Right lung (tissue), 10 donors: ENCODE measurements at places on chromosomes 11 and 22. TPM values are rescaled to one million over a fixed set of nuclear protein-coding genes. Genes with fewer than 3 reads are reported as not detected.

PIWIL4 gene
- 8.3 TPM for polyA plus RNA-seq

TPH1 gene
- 1.3 TPM for polyA plus RNA-seq

CHRM1 gene
- 0.70 TPM for polyA plus RNA-seq

DPAGT1 gene
- 45.2 TPM for polyA plus RNA-seq

KLHDC7B gene
- not detected for polyA plus RNA-seq

MFRP gene
- polyA plus RNA-seq = not detected

ZBTB44 gene
- polyA plus RNA-seq = 48.7 TPM

TRIM48 gene
- polyA plus RNA-seq = not detected

SAA2 gene
- polyA plus RNA-seq = not detected

VSIG2 gene
- polyA plus RNA-seq = 30.0 TPM

ILK gene
- 154 TPM for polyA plus RNA-seq

GRCh38 chr22:33896575-33897447 lies 23.5 kb downstream of the LARGE1 start:
- DNase-seq = no peak

- DNase-seq = no peak
These were observed 10.1 kb downstream of the ACO2 start for GRCh38 chr22:41478891-41479521.

GRCh38 chr22:17829695-17830042 lies 55.4 kb upstream of the BID start:
- no peak for DNase-seq

DNA sequence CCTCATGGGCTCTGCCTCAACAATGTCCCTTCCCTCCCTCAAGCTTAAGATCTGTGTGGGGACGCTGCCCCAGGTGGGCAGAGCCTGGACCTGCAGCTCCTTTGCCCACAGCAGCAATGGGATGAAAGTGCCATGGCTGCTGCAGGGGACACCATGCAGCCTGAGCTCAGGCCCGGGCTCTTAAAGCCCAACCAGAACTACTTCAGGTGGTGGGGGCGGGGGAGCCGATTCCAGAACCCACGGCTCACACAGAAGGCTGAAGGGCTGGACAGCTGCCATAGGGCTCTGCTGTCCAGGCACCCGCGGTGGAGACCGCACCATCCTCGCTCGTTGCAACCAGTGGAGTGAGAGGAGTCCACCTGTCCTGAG lies 12.5 kb downstream of the CHID1 start:
- DNase-seq = no peak

DNA sequence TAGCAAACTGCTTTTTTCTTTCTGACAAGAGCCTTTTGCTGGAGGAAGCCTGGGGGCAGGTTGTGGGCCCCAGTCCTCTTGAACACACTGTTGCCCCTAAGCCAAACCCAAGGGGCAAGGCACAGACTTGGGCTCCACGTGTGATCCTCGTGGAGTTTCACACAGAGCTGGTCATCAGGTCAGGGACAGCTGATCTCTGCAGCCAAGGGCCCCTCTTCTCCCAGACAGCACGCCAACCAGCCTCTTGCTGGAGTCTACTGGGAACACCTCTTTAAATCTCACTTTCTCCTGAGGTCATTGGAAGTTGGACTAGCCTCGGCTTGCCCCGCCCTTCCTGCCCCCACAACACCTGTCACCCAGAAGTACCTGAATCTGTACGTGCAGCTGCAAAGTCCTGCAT lies 39.8 kb downstream of the C11orf58 start:
- no peak for DNase-seq

GRCh38 chr22:37044634-37045625 lies 6.6 kb upstream of the KCTD17 start:
- no peak for DNase-seq

GRCh38 chr11:96254854-96255253 lies 88.1 kb downstream of the MAML2 start:
- DNase-seq = no peak

DNA sequence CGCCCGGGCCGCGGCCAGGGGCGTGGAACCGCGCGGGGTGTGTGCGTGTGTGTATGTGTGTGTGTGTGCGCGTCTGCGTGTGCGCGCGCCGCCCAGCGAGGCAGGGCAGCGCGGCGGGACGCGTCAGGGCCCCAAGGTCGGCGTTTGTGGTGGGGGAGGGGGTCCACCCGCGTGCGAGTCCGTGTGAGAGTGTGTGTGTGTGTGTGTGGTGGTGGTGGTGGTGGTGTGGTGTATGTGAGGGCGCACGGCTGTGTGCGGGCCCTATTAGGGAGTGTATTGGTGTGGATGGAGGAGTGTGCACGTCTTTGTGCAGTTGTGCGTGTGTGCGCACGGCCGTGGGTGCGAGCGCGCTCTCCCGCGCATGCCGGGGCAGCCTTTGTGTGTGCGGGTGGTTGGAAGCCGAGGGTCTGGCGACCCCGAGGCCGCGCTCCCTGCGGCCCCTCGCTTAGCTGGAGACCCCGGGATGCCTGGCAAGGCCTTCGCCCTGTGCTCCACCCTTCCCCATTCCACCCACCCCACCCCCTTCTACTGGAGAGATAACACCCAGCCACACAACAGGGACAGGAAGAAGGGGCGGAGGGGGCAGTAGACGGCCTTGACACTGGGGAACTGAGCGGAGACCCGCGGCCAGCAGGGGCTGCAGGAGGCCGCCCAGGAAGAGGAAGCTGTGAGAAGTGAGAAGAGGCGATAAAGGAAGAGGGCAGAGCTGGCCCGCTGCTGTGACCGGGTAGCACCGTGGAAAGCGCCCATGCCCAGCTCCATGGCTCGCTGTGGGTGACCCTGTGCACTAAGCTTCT lies 528 bp upstream of the ARRB1 start:
- no peak for DNase-seq

DNA sequence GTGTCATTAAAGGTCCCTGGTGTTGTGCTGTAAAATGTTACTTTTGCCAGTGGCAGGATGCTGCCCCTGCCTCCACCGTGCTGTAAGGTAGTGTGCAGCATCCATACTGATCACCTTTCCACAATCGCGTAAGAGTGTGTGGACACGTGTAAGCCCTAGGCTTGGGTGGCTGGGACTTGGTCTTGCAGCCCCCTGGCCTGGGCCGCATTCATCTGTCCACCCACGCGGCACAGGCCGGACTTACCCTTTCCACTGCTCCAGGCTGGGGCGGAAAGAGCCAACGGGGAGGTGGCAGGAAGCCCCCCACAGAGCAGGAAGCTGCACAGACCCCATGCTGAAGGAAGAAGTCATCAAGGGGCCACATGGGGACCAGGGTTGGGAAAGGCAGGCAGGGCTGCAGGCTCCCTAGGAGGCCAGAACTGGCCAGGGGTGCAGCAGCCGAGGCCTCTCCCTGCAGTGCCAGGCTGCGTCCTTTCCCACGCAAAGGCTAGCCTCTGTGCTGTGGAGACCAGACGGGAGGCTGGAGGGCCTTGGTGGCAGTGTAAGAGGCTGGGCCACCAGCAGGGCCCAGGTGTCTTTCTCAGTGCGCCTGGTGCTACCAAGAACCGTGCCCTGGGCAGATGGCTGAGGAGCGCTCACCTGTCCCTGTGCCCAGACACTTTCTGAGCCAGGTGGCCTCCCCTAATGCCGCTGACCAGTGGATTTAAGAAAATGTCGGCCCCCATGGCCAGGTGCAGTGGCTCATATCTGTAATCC lies 11.7 kb upstream of the TMEM191C start:
- no peak for DNase-seq

GRCh38 chr11:65539744-65540289 lies 14.9 kb downstream of the SCYL1 start:
- DNase-seq = no peak

DNA sequence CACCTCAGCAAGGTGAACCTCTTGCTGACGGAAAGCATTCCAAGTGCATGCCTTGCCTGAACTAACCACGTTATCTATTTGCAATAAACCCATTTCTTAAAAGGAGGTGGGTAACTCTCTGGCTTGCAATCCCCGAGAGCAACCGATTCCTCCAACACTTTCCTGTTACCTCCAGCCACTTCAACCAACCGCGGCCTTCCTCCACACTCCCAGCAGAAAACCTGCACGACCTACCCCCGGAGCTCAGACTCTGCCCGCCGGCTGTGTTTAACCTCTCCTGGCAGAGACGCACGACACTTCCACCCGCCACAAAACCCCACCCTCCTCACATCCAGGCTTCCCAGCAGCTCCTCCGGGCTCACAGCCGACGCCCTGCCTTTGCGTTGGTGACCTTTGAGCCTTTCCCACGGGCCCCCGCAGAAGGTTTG lies 708 bp downstream of the SCO2 start:
- DNase-seq = no peak

DNA sequence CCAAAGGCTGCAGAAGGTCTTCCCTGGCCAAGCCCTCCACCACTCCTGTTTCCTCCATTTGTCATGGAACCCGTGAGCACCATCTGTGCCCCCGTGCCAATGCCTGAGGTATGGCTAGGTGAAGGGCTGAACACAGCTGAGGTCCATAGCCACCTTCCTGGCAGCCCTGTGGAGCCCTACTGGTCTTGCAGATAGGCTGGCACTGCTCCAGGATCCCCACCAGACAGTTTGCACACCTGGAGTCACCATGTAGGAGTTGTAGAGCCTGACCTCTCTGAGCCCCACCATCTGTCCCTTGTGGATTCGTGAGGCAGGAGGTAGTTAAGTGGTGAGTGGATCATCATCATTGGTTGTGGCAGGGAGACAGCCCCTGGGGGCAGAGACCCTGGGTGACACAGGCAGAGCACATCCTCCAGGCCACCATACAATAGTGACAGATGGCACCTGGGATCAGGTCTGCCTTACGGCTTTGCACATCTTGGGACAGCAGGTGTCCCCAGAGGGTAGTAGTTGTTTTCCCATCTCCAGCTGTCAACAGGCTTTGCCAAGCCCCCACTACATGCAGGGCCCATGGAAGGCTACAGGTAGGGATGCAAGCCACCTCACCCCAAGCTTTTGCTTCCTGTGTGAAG lies 52.5 kb upstream of the SUSD2 start:
- no peak for DNase-seq

GRCh38 chr11:44597358-44598012 lies 32.0 kb downstream of the CD82 start:
- no peak for DNase-seq

DNA sequence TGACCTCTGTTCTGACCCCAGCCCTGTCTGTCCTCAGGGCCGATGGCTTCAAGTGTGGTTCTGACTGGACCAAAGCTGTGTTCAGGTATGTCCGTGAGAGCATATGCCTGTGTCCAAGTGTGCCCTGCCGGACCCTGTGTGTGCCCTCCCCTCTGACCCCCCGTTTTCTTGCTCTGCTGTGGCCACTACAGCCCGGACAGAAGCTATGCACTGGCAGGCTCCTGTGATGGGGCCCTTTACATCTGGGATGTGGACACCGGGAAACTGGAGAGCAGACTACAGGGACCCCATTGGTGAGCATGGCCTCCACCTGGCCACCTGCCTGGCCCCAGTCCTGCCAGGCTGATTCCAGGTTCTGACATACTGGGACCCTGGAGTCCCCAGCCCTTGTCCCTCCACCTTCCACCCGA lies 14.5 kb downstream of the ATG16L2 start:
- DNase-seq = no peak

- DNase-seq = no peak
These were observed 84.3 kb downstream of the STIM1 start for GRCh38 chr11:3939651-3940190.

- no peak for DNase-seq
These were observed 38.2 kb downstream of the RNF141 start for GRCh38 chr11:10502770-10503169.

DNA sequence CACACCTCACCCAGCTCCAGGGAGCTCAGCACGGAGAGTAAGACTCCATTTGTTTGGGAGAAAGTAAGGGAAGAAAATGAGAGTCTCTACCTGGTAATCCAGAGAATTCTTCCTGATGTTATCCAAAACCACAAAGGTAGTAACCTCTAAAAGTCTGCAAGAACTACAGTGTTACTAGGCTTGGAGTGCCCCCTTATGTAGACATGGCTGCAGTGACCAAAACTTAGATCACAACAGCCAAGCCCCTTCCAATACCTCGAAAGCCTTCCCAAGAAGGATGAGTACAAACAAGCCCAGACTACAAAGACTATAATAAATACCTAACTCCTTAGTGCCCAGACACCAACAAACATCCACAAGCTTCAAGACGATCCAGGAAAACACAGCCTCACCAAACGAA lies 4.9 kb downstream of the UBE2L6 start:
- no peak for DNase-seq

DNA sequence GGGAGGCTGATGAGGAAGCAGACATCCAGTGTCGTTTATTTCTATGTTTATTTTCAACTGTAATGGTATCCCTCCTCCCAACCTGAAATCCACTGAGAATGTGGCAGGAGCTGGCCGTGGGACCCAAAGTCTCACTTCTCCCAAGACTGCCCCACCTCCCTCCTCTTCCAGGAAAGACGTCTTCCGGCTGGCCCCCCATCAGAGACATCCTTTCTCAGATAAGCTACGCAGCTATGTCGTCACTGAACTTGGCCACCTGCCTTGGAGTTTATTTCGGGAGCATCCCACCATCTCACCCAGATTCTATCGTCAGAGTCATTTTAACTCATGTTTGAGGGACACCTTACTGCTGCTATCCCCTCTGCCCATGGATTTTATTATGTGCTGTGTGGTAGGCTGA lies 13.9 kb downstream of the TMEM184B start:
- no peak for DNase-seq

- no peak for DNase-seq
These were observed 244.7 kb downstream of the ETS1 start for GRCh38 chr11:128342511-128343134.

GRCh38 chr11:94283678-94284077 lies 20.7 kb upstream of the IZUMO1R start:
- DNase-seq = no peak

GRCh38 chr22:37184816-37185541 lies 3.1 kb downstream of the C1QTNF6 start:
- no peak for DNase-seq

DNA sequence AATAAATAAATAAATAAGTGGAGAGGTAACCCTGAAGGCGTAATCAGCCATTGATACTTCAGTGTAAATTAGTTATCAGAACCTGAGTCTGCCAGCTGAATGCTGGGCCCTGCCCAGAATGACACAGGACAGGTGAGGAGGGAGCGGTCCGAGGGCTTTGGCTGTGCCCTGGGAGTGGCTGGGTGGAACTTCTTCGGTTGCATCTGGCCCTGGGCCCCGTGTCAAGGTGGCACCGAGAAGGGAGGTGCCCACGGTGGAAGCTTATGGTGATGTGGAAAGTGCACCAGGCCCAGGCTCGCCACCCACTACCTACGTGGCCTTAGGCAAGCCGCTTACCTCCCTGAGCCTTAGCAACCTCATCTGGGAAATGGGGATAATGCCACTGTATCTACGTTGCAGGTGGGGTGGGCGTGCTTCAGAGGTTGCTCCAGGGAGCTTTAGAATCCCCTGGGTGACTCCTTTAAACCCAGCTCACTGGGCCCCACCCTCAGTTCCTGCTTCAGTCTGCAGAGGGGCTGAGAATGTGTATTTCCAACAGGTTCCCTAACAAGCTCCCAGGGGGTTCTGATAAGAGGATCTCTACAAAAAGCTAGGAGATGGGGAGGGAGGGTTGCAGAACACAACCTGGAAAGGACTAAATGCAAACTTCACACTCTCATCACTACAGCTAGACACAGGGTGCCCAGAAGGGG lies 38.8 kb downstream of the TXN2 start:
- DNase-seq = no peak
